ENCODE measurements at places on chromosomes 3 and 15.

- no peak for DNase-seq
These were observed 37.4 kb downstream of the GHSR start for GRCh38 chr3:172410702-172411477.

DNA sequence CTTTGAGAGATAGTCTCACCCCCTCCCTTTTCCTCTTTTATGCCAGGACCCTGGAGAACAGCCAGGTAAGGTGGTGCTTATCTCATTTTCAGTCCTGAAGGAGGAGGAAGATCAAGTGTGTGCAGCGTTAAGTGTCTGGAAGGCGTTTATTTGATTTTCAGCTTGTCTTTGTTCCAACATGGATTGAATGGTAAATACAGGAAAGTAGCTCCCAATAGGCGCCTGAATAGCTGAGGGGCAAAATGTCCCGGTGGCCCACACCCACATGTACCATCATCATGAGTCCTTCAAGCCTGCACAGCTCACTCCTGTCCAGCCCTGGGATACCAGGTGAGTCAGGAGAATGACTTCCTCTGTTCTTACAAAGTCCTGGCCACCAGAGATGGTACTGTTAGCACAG, 73.5 kb downstream of the CEMIP start:
- no peak for DNase-seq

- DNase-seq, result no peak
These were observed 206.3 kb downstream of the IGSF11 start for GRCh38 chr3:118828351-118828750.

DNA sequence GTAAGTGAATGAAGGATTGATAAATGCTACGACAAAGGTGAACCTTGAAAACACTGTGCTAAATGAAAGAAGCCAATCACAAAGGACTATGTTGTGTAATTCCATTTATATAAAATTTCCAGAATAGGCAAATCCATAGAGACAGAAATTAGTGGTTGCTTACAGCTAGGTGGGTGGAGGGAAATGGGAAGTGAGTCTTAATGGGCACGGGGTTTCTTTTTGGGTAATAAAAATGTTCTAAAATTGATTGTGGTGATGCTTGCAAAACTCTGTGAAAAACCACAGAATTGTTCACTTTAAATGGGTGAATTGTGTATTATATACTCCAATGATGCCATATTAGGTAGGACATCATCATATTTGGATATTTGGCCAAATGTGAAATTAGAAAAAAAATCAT, 20.9 kb upstream of the TEX9 start:
- no peak for DNase-seq

- no peak for DNase-seq
These were observed 716 bp downstream of the CPEB1 start for GRCh38 chr15:82646250-82647044.

- no peak for DNase-seq
These were observed 552.5 kb upstream of the ROBO2 start for GRCh38 chr3:76487446-76487845.

DNA sequence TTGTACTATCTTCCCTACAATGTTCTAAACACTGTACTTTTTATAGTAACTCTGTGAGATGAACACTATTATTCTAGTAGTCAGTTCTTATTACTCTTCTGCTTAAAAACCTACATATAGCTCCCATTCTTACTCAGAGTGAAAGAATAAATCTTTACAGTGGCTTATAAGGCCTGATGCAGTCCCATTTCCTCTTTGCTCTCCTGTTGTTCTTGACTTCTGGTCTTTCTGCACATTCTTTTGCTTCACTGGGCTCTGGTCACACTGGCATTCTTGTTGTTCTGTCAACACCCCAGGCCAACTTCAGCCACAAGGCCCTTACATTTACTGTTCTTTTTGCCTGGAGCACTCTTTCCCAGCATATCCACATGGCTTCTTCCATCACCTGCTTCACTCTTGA, 58.2 kb upstream of the TP63 start:
- no peak for DNase-seq

DNA sequence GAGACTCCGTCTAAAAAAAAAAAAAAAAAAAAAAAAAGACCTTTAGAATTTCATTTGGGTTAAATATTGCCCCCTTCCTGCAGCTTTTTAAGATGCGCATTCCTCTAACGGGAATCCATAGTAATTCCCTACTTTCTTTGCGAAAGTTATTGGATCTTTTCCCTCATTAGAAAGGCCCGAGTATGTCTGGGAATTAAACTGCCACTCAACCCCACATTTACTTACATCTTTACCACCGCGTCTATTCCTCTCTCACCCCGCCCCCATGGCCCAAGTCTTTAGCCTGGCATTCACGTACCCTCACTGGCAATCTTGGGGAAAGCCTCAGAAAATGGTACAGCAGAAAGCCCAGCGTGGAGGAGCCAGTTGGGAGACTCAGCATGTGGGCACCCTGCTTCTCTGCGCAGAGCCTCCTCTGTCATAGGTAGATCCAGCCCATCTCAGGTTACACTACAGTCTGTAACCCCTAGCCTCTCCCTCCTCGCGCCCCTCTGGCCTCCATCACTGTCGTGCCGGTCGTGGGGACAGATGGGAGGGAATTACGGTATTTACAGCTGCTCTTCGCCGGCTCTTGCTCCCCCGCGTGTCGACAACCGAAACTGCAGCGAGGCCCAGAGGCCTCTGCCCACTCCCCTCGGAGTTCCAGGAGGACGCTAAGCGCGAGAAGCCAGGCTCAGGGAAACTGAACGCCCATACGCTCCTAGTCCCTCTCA, 6.4 kb upstream of the ANKDD1A start:
- no peak for DNase-seq

GRCh38 chr15:88648357-88649214, 9.8 kb downstream of the ISG20 start:
- DNase-seq, result no peak

DNA sequence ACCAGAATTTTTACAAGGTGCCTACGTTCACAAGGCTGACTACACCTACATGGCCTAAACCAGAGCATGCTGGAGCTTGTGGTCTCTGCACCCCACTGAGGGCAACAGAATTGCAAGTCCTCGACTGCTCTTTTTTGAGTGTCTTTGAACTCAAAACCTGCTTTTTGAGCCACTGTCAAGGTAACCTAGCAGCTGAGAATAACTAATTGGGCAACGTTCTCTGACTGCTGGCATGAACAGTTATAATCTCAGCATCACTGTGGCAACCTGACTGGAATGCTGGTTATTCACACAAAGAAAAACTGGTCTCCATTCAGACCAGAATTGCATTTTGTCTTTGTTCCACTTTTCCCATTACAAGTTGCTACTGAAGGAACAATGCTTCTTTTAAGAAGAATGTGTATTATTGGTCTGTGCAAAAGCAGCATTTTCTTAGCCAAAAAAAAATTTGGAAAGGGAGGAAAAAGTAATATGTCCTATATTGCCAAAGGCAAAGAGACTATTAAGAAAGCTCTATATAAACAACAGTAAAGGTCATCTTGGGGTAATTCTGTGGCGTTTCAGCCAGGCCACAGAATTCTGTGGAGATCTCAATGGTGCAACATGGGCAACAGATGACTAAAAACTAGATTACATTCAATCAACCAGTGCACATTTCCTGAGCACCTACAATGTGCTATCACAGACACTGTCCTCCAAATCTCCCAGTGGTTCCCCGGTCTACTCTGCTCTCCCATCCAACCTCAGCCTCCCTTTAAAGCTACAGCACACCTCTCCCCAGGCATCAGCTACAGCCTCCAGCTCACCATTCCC, 76.8 kb downstream of the TNIK start:
- DNase-seq, result no peak

DNA sequence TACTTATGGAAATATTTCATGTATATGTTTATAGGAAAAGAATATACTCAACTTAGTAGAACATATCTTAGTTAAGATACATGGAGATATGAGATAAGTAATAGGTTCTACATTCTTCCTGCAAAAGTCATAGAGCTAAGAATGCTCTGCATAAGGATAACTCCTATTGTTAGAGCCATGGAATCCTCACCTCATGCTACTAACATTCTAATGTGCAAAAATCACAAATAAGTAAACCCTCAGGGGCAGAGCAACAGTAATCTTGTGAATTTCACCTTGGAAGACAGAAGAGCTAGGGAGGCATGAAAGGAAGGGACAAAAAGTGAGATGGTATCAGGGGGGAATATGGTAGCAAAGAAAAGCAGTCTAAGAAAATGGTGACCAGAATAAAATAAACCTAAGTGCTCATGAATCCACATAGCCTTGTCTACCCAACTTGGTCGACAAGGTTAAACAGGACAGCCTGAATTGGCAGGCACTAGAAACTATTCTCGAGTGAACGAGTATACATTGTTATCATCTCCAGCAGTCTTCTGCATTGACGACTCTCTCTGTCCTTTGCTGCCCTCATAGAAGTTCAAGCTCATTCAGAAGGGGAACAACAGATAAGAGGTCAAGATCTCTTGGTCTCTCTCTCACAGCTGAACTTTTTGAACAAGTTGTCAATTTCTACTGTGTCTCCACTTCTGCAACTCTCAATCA, 52.8 kb downstream of the XRN1 start:
- DNase-seq, result no peak

DNA sequence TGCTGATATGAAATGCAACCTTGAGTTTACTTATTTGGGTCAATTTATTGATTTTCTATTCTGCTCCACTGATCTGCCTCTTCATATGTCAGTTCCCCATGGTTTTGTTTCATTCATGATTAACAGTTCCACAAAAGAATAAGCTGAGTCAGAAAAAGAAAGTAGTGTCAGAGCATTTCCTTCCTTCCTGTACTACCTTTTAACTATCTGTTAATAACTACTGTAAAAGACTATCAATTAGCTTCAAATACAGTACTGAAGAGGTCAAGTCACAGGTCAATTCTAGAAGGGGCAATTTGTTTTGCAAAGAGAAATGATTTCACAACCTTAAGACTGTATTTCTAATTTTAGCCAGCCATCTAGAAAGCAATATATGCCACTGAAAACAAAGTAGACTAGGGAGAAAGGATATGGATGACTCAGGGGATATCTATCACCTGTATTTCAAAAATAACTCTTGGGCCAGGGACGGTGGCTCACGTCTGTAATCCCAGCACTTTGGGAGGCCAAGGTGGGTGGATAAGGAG, 129.5 kb downstream of the TFDP2 start:
- DNase-seq, result no peak

GRCh38 chr15:80991421-80991820, 1.8 kb upstream of the MESD start:
- DNase-seq, result no peak
